ENCODE measurements at places on chromosomes 11 and 22. TPM values are rescaled to one million over a fixed set of nuclear protein-coding genes. Genes with fewer than 3 reads are reported as not detected.

Gene OR9I1
- not detected for polyA plus RNA-seq

- DNase-seq = no peak
Observed at GRCh38 chr11:35362521-35362980, 56.8 kb downstream of the SLC1A2 start.

DNA sequence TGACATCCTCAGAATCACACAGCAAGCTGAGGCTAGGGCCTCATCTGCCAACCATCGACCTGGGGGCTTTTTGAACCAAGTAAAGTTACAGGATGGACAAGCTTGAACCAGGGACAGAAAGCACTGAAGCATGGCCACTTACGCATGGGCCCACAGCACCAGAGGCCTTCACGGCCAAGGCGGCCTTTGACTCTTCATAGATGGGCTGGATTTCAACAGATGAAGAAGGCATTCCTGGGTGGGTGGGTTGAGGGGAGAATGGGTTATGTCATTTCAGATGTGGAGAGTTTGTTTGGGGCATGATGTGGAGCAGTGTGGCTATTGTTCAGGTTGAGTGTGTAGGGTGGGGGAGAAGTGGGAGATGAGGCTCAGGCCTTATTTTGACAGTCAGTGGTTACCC lies 60.2 kb downstream of the LRRC32 start:
- no peak for DNase-seq

GRCh38 chr22:20863366-20863765 lies 4.6 kb downstream of the SNAP29 start:
- no peak for DNase-seq

Gene CHADL
- polyA plus RNA-seq = 2.9 TPM

- no peak for DNase-seq
Observed at GRCh38 chr11:43285826-43286225, 26.0 kb upstream of the API5 start.

Gene ESAM
- polyA plus RNA-seq = 68.2 TPM

GRCh38 chr11:133934599-133935550 lies 21.9 kb downstream of the IGSF9B start:
- no peak for DNase-seq

DNA sequence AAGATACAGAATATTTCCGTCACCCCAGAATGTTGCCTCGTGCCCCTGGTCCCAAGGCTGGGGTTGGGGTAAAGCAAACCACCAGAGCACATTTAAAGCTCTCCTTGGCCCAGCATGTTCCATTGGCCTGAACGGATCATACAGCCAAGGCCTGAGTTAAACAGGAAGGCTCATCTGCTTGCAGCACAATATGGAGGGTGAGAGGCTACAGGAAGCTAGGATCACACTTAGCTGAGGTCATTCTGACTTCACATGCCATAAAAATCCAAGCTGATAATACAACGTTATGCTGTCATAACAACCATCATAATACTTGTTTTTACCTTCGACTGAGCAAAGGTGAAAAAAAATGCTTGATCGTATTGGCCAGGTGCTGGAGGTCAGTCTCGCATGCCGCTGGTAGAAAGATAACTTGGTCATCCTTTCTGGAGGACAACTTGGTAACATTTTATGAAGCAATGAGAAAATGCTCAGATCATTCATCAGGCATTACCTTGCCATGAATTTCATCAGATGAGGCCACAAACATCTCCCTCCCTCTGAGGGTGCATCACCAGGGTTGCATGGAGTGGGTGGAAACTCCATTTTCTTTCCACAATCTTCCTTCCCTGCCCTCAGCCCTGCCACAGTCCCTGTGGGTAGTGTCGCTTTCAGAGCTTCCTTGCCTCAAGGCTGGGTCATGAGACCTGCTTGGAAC lies 31.9 kb upstream of the RTL6 start:
- DNase-seq = no peak

Gene SHANK3
- 9.1 TPM for polyA plus RNA-seq

Gene CLTCL1
- polyA plus RNA-seq = 3.9 TPM

GRCh38 chr11:76238551-76238950 lies 32.2 kb upstream of the WNT11 start:
- DNase-seq = no peak

Measured in right renal cortex interstitium (tissue), 3 donors.